Bronchial epithelial cell (primary cell): ENCODE measurements at places on chromosomes 3 and 15.

GRCh38 chr3:42306499-42306898, 40.5 kb upstream of the CCK start:
- DNase-seq = no peak

- DNase-seq = peak; percentile 88
Measured at GRCh38 chr15:49169880-49170597, at the start of gene GALK2. GALK2 (plus strand) TSS chr15:49170247; CDS start chr15:49170323, 76 bp downstream.

DNA sequence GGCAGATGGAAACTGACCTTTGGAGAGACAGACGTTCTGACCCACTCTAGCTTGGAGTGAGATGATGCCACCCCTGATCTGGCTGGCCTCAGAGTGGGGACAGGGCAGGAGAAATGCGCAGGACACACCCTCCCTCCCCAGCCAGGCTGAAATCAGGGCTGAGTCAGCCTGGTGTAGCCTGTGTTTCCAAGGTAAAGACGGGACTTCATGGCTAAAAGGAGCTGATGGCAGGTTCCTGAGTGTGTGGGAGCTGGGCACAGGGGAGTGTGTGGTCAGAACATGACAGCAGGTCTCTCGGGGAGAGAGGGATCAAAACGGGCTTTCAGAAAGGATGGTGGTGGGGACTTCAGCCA, 14.6 kb upstream of the POLG start:
- DNase-seq = no peak

- DNase-seq = no peak
Measured at GRCh38 chr3:83195243-83195642, 1433.8 kb upstream of the GBE1 start.
